ENCODE measurements at places on chromosomes 12 and 14.
A peak's percentile ranks its signal among the peaks of the same experiment; 100 is the strongest.

DNA sequence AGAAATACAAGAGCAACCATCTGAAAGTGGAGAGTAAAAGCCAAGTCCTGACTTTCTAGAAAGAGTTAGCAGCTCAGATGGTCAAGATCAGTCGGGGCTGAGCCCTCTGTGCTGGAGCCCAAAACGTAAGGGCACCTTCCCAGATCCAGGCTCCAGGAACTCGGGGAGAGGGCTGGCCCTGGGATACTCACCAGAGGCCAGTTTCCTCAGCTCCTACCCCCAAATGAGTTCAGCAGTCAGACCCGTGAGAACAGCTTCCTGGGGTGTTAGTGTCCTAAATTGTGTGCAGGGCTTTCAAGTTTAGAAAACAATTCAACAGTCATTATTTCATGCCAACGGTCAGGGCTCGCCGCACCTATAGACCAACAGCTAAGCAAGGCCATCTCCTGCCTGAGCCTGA, 147.6 kb upstream of the FKBP4 start:
- peak; percentile 54 for DNase-seq

DNA sequence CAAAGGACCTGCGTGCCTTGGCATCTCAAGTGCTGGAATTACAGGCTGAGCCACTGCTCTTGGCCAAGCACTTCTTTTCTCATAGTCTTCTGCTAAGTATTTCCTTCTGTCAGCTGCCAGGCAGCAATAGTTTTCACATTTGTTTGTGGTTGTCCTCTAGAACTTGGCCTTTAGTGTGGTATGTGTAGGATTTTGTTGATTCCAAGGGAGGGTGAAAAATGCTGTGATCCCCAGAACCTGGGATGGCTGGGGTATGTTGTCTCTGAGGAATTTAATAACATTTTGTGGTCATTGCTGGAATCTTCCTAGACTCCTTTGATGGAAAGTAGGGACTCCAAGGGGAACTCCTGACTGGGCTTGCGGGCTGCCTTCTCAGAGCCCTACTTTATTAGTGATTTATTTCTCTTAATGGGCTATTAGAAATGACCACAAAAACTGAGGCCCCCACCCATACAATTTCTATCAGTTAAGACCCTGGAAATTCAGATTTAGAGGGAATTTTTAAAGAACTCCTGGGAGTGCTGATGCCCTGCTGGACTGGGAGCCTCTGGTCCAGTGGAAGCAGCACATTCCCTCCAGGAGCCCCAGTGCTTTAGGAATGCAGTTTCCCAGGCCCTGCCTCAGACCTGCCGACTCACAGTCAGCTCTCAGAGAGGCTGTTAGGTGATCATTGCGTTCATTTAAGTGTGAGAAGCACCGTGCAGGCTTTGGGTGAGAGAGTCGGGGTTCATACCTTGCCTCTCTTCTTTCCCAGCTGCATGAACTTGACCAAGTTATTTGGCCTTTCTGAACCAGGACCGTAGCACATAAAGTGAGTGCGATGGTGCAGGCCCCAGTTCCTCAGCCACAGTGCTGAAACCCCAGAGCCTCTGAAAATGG, 22.7 kb downstream of the TRAF3 start:
- DNase-seq, result no peak

DNA sequence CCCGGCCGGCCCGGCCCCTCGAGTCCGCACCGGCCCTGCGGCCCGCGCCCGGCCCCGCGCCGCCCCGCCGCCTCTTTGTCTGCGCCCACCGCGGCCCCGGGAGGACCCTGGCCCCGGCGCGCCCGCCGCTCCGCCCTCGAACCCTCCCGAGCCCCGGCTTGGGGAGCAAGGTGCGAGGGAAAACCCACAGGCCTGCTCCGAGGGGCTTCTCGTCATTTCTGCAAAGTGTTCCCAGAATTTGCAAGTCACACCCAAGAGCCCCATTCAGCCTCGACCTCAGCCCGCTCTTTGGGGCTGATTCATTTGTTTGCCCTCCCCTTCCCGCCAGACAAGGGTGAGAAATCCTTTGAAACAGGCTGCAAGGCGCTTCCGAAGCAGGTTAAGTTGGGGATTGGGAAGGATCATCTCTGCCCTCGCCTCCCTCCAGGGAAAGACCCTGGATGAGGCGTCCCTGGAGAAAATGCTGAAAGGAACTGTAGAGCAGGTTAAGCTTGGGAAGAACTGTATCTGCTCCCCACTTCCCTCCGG, 325 bp upstream of the CLIP1 start:
- DNase-seq, result no peak

GRCh38 chr12:105369014-105369413, 38.5 kb downstream of the C12orf75 start:
- no peak for DNase-seq

DNA sequence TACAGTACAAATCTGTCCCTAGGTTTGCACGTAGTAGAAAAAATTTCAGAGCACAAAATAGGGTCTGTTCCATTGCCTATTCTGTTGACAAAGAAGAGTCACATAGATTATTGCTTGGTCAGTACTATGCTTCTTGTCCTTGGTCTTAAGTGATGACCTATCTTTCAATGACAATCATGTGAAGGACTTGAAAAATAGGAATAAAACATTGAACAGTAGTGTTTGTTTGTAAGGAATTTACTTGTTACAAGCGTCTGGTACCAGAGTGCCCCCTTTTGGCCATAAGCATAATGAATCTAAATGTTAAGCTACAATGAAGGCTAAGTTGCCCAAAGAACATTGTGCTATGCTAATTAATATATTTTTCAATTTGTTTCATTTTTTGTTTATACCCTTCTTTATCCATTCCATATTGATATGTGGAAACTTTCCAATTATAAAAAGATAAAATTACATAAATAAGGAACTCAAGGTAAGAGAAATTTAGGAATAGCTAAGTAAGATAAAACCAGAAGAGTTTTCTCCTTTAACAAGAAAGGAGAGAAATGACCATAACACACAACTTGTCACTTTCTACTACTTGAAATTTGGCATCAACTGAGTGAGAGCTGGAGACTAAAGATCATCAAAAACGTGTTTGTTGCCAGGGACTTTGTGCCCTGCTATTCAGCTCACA, 204.7 kb downstream of the EPS8 start:
- no peak for DNase-seq

GRCh38 chr12:21697904-21698630, 40.4 kb upstream of the LDHB start:
- DNase-seq, result no peak

- DNase-seq, result no peak
These were observed 4.6 kb downstream of the PKP2 start for GRCh38 chr12:32891956-32892355.

DNA sequence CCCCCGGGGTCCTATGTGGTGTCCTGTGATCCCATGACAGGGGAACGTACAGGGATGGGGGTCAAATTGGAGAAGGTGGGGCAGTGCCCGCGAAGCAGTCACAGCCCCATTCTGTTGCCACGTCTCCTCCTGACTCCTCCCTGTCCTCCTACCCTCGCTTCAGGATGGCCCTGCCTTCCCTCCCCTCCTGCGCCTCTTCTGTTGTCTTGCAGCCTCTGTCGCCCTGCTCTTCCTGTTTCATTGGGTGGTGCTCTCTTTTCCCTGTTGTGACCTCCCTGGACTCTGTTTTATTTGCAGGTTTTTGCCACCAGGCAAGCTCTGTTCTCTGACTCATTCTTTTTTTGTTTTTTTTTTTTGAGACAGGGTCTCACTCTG, 18.7 kb downstream of the CABP1 start:
- no peak for DNase-seq

GRCh38 chr12:54444206-54444605, 25.1 kb upstream of the ITGA5 start:
- DNase-seq, result no peak

- no peak for DNase-seq
These were observed 373.5 kb upstream of the OR4E1 start for GRCh38 chr14:22047115-22047514.

GRCh38 chr14:71142375-71143038, 235.2 kb downstream of the PCNX1 start:
- no peak for DNase-seq

DNA sequence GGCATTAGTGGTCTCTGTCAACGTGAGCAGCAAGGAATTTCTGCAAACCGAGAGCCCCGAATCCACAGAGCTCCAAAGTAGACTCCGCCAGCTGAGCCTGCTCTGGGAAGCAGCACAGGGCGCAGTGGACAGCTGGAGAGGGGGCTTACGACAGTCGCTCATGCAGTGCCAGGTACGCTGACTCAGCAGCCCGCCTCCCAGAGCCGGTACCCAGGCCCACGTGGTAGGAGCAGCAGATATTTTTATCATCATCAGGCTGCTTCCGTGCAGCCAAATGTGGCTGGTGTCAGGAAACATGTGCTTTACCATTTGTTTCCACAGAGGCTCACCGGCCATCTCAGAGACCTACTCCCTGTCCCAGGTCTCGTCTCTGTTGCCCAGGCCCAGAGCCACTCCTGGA, 73.7 kb downstream of the ESR2 start:
- peak; percentile 53 for DNase-seq

GRCh38 chr12:46218322-46219095, 50.3 kb downstream of the SLC38A1 start:
- no peak for DNase-seq

Data from ascending aorta (tissue), 2 donors.